A549 (cell line): ENCODE measurements at places on chromosomes 12 and 14. TPM values are rescaled to one million over a fixed set of nuclear protein-coding genes. Genes with fewer than 3 reads are reported as not detected.

DNA sequence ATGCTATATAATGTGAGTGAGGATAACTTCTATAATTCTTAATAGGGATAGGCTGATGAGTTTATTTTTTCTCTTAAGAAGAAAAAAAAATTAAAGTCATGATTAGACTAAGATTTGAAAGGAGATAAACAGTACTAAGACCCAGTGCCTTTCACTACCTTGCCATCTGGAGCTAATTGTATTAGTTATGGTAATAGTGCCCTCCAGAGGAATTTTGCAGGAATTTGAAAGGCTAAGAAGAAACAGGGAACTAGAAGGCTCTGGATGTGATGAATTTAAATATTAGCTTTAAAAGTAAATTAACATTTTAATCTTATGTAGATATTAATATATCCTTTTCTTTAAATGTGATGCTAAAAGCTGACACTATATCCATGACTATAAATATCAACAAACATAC lies 36.6 kb upstream of the PIK3C2G start:
- peak; percentile 36 for DNase-seq

DNA sequence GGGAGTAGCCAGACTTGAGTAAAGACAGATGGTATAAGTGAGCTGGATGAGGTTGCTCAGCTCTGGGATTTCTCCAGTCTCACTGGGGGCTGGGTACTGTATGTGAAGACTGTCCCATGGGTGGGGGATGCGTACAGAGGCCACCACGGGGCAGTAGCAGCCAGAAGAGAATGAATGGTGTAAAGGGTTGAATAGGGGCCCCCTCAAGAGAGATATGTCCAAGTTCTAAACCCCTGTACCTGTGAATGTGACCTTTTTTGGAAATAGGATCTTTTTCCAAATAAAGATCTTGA lies 21.8 kb upstream of the BCDIN3D start:
- no peak for DNase-seq

The LRRC10 gene
- not detected in 3 replicates for polyA plus RNA-seq

DNA sequence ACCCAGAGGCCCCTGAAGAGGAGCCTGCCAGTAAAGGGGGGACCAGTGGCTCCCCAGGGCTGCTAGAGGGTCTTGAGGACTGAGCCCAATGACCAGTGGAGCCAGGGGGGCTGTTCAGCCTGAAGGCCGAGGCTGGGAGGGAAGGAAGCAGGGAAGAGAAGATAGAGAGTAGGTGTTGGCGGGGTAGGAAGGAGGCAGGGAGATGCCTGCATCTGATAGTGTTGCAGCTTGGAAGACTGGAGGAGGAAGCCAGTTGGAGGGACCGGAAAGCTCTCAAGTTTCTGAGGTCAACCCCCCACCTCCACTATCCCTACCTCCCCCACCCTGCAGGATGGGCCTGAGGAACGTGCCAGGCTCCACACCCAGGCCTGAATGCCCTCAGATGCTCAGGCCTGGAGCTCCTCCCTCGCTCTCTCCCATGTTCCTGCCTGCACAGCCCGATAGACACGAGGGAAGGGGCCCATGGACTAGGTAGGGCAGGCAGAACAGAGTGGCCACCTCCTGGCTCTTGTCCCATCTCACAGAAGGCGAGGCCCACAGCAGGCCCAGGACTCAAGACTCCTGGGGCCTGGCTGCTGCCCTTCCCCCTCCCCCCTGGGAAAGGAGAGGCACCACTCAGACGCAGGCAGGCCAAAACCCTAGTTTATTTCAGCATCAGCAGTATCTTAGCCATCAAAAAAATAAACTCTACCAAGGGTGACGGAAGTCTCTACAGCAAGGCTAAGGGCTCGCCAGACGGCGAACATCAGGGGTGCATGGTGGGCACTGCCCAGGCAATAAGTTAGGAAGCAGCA lies 3.4 kb downstream of the CKB start:
- DNase-seq: peak; percentile 61

- peak; percentile 81 for DNase-seq
Observed at GRCh38 chr12:50174971-50175715, 8.0 kb upstream of the CERS5 start.

The USP15 gene
- 25.4 to 30.4 TPM (median 29.9 TPM) in 3 replicates for polyA plus RNA-seq

DNA sequence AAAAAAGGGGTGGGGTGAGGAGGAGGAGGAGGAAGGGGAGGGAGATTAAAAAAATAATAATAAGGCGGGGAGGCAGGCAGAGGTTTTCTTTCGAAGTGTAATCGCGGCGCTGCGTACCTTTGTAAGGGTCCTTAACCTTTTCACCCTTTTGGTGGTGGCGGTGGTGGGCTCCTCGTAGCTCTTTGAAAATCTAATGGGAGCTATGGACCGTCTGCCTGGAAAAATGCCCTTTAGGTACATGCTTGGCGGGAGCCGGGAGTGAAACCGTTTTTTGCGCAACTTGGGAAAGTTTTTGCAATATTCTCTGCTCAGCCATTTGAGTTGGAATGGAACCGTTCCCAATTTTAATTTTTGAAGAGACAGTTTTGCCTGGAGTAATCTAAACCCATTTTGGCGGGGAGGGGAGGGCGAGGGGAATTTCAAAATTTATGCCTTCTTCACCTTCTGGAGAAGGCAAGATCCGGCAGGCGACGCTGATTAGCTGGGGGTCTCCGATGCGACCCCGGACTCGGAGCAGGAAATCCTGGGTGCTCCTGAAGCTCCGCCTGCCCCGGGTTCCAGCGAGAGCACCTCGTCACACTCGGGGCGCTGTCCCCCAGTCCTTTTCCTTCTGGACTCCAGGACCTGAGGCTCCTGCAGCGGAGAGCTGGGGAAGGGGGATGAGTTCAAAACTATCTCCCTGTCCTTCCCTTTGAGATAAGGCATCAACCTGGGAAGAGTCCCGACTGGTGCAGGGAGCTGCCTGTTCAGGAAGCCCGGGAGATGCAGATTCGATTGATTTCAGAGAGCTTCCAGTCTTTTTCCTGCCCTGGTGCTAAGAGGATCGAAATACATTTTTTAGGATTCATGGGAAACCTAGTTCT lies 74.6 kb upstream of the TBX5 start:
- DNase-seq: no peak

The NINJ2 gene
- polyA plus RNA-seq: 0.67 to 0.76 TPM (median 0.70 TPM) in 3 replicates

DNA sequence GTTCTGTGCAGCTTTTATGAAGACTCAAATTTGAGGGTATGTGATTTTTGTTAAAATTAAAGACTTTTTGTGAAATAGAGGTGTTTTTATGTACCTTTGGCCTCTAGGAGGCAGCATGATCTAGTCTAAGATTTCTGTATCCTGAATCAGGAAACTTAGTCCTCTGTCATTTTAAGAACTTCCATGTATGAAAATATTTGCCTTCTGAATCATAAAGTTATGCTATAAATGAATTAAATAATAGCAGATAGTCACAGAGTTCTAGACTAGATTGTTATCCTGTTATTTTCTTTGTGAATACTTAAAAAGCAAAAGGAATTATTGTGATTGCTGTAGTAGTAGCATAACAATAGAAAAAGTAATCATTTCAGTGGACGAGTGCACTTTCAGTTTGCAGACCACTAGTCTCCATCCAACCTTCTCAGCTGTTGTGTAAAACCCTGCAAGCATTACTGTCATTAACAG lies 56.3 kb downstream of the FGD4 start:
- DNase-seq: peak; percentile 81

- no peak for DNase-seq
Observed at GRCh38 chr12:93758801-93759373, 81.7 kb downstream of the CRADD start.

- no peak for DNase-seq
Observed at GRCh38 chr12:47868552-47869031, 36.2 kb downstream of the VDR start.

DNA sequence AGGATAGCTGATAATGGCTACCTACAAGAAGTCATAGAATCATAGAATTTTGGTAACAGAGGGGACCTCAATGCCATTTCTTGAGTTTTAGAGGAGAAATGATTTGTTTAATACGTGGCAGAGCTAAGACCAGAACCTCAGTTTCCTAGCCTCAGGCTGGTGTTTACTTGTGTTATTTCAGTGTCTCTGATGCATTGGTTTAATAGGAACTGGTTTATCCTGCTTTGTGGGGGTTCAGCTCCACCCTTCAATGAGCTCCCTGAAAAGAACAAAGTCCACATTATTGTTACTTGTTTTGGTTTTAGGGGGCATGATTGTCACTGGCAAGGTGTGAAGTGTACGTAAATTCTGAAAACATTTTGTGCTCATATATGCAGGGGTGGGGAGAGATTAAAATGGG lies 55.4 kb downstream of the AKAP6 start:
- no peak for DNase-seq

- DNase-seq: no peak
Observed at GRCh38 chr14:37140176-37140575, 32.2 kb downstream of the SLC25A21 start.

- no peak for DNase-seq
Observed at GRCh38 chr12:6459004-6459337, 7.1 kb downstream of the TAPBPL start.

DNA sequence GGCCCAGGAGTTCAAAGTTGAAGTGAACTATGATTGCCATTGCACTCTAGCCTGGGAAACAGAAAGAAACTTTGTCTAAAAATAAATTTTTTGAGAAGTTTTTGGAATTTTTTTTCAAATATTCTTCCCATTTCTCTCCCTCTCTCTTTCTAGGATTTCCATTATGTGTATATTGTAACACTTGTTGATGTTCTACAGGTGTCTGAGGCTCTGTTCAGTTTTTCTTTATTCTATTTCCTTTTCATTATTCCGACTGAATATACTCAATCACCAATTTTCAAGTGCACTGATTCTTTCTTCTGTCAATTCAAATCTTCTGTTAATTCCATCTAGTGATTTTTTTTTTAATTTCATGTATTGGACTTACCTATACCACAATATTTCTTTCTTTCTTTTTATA lies 48.3 kb upstream of the SLC6A15 start:
- no peak for DNase-seq

The CLEC2A gene
- polyA plus RNA-seq: not detected in 3 replicates

- DNase-seq: no peak
Observed at GRCh38 chr12:124351422-124351821, 56.5 kb downstream of the RFLNA start.

GRCh38 chr14:75459099-75459741 lies 31.4 kb downstream of the JDP2 start:
- DNase-seq: peak; percentile 19

The SART3 gene
- 77.2 to 83.2 TPM (median 81.5 TPM) in 3 replicates for polyA plus RNA-seq

GRCh38 chr14:24958271-24958670 lies 91.7 kb downstream of the STXBP6 start:
- DNase-seq: no peak

GRCh38 chr12:72957454-72957853 lies 685.3 kb downstream of the TRHDE start:
- DNase-seq: no peak

The SNW1 gene
- 64.8 to 70.4 TPM (median 65.3 TPM) in 3 replicates for polyA plus RNA-seq

- no peak for DNase-seq
Observed at GRCh38 chr12:132375747-132376463, 46.5 kb upstream of the GALNT9 start.
